H4 (cell line): ENCODE measurements at places on chromosomes 3 and 15. TPM values are rescaled to one million over a fixed set of nuclear protein-coding genes. Genes with fewer than 3 reads are reported as not detected.

Gene XYLB
- 0.08 and 1.3 TPM in 2 replicates for total RNA-seq

Gene BCHE
- total RNA-seq: 48.5 and 56.3 TPM in 2 replicates

Gene IQCF5
- not detected in 2 replicates for total RNA-seq

Gene SERINC4
- not detected in 2 replicates for total RNA-seq

- no peak for DNase-seq
These were observed 109.3 kb downstream of the OCA2 start for GRCh38 chr15:27989838-27990237.

DNA sequence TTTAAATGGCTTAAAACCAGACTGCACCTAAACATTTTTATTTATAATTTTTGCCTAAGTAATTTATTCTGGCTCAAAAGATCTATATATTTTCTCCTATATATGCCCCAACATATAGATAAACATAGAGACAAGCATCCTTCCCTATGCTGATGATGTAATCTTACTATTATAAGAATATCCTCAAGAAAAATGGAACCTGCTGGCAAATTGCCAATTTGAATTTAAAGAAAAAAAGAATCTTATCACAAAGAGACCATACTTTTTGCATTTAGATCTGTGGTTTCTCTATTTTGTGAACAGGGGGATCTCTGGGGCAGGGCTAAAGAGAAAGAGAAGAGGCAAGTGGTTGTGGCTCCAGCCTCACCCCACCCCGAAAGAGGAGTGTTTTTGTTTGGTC lies 107.2 kb upstream of the CMC1 start:
- DNase-seq: no peak

GRCh38 chr15:101489599-101490407 lies at the start of gene PCSK6:
PCSK6 (minus strand) TSS chr15:101489707; CDS start chr15:101489670, 37 bp downstream.
- no peak for DNase-seq

GRCh38 chr3:18838758-18839157 lies 309.6 kb upstream of the KCNH8 start:
- DNase-seq: no peak

DNA sequence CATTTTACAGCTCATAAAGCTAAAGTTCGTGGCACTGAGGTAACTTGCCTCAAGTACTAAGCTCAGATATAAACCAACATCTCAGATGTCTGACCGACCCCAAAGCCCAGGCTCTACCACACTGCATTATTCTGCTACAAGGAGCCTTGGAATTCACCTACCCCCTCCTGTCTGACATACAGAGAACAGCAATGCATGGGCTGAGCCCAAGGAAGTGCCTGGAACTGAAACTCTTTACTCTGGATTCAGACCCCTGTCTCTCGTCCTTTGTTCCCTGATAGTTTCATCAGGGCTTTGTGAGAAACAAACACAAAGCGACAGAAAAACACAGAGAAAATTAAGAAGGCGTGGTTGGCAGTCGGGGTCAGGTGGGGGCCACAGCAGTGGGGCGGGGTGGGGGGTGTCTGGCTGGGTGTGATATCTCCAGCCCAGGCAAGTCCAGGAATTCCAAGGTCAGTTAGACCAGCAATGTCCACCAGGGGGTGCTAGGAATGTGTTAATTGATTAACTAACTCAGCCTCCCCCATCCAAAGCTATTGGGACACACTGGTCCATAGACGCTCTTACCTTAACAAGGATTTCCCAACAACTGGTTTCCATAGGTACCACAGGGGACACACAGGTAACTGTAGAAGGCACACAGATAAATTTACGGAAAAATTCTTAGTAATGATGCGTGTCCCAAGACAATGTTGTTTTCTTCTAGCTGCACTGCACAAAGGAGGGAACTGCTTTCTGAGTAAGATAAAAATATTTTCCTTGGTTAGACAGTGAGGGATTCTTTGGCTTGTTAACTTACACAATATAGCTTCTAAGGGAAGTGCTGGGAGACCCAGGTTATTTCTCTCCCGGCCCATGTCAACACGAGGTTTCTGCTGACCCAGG lies 18.8 kb upstream of the SSUH2 start:
- peak; percentile 65 for DNase-seq

GRCh38 chr3:30578479-30578878 lies 27.9 kb upstream of the TGFBR2 start:
- peak; percentile 26 for DNase-seq

GRCh38 chr15:84714821-84715220 lies 1.1 kb downstream of the SEC11A start:
- DNase-seq: no peak

DNA sequence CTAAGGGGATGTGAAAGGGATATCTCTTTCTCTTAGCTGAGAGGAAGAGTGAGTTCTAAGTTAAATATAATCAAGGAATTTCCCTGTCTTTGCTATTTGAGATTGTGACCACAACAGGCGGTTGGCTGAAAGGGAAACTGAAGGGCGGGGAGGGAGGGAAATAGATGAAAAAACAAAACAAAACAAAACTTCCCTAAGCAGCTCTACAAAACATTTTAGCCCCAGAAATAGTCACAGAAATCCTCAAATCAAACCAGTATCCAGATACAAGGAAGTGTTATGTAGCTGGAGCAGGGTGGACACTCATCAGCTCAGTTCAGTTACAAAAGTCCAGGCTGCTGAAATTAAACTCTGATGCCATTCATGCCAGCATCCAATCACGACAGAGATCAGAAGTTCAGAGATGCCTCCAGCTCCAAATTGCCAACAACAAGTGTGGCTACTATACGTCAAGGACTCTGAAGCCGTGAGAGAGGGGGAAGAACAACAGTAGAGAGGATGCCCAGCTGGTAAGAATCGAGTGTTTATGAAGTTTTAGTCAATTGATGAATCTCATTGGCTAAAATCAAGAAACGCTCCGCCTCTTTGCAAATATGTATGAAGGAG lies 319 bp upstream of the TP63 start:
- no peak for DNase-seq

DNA sequence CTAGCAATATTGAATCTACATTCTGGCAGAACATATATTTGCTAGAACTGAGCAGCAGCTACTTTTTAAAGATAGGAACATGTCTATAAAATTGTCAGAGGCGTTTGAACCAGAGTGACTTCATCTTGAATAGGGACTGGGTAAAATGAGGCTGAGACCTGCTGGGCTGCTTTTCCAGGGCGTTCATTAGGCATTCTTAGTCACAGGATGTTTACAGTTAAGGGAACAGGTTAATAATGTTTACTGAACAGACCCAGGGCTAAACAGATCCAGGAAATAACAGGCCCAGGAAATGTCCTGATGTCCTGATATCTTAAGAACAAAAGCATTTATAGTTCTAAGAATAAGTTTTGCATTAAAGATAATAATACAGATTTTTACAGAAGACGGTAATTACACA lies 34.5 kb upstream of the B3GALNT1 start:
- no peak for DNase-seq

GRCh38 chr15:39680868-39681267 lies 100.0 kb downstream of the THBS1 start:
- DNase-seq: no peak

DNA sequence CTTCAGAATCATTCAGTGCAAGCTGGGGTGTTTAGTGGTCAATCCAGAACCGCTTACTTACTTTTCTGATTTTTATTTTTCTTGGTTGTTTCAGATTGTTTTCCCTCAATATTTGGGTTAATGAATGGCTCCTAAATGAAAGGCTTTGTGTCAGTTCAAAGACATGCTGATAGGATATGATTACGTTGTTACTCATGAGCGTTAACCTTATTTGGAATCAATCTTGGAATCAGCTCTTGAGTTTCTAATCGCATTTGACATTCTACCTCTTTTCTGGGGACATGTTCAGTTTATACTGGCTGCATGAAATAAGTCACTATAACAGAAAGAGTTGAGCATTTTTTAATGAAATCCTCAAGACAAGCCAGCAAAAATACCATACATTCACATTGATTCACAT lies 50.2 kb downstream of the ATP11B start:
- DNase-seq: no peak

DNA sequence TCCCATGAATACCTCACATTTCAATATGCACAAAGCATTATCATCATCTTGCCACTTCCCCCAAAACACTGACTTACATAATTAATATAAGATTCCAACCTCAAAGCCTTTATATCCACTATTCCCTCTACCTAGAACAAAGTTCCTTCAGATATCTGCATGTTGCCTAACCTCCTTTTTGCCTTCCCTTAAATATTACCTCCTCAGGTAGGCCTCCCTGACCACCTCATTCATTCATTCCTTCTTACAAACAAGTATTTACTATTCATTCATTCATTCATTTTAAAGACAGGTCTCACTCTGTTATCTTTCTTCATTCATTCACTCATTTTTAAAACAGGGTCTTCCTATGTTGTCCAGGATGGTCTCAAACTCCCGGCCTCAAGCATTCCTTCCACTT lies 18.6 kb downstream of the DYNC1LI1 start:
- DNase-seq: no peak

- no peak for DNase-seq
These were observed 48.5 kb downstream of the PGPEP1L start for GRCh38 chr15:98958918-98959639.

GRCh38 chr15:40355976-40356585 lies 1.9 kb upstream of the DISP2 start:
- DNase-seq: no peak

DNA sequence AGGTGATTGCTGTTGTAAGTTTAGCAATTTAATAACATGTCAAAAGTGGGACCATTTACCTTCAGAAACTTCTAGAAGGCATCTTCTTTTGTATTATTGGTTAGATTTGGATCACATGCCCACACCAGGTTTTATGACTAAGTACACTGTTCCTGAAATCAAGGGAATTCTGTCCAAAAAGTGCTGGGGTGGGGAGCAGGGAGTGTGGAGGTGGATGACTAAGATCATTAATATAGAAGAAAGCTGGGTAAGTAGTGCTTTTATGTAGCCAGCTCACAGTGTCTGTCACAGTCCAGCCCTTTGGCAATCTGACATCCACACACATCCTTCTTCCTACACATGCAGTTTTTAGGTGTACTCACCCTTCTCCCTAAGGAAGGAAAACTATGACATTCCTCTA lies 120.0 kb downstream of the TMCO5A start:
- DNase-seq: no peak

DNA sequence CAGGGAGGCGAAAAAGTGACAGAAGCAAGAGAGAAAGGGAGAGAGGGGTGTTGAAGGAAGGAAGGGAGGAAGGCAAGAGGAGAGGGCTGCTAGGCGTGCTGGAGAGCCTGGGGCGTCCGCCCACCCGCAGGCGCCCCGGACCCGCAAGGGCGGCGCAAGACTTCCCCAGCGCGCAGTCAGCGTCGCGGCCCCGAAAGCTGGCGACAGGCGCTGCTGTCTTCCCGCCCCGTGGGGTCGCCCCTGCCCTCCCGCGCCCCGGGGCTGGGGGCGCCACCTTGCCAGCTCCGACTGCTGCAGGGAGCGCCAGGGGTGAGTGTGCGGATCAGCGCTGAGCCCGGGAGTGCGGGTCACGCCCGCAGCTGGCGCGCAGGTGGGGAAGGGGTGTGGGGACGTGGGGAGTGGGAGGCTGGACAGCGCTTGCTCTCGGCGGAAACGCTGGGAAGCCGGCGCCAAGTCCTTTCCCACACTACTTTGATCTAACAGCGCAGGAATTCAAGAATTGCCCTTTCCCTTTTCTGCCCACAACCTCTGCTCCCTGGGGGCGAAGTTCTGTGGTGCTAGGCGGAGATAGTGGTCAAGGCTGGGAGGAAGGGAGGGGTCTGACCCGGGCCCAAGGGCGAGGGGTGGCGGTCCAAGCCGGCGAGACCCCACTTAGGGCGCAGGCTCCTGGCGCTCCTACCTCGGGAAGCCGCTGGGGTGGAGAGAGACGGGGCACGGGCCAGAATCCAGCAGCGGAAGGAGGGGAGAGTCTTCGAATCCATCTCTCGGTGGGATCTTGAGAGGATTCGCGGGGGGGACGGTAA lies 266.1 kb downstream of the CGGBP1 start:
- DNase-seq: no peak

DNA sequence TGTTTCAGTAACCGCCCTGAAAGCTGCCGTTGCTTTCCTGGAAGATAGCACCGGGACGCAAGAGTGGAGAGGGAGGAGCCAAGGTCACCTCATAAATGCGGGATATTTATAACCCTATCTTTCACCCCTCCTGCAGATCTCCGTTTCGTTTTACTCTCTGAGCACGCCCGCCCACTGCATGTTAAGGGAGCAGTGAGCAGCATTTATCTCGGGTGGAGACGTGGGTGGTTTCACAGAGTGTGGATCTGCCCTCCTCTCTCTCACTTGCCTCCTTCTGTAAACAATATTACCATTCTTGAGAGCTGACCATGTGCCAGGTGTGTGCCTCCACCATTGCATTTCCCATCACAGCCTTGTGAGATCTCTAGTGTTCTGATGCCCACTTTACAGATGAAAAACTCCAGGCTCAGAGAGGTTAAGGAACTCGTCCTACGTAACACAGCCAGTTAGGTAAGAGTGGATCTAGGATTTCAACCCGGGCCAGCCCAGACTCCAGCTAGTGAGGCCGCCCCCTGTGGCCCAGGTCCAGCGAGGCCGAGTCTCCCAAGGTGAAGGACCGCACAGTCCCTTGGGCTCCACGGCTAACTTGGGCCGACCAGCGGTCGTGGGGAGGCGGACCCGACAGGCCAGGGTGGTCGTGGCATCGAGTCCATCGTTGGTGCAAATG lies 16.9 kb upstream of the SEMA4B start:
- DNase-seq: peak; percentile 77

DNA sequence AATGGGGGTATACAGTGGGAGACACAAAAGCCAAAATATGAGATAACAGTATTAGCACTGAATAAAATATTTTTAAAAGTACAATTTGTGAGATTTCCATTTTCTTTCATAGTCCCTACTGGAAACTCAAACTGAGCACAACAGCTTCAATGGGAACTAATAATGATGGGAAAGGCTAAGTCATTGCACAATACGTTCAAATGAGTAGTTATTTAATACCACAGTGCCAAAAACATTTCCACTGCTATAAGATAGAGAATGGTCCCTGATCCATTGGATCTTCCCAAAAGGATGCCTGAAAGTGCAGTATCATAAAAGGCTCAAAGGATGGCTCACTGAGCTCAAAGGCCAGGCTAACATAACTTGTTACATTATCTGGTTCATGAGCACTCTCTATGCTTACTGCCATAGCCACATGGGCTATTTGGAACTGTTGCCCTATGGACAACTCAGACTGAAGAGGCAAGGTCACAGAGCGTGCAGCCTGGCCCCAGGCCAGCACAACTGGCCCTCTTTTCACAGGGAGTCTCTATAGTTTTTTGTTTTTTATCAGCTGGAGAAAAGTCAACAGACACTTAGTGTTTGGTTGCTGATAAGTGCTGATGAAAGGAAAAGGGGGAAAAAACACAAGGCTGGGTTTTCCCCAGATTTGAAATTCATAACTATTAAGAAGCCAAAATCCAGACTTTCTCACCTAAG lies 54.1 kb upstream of the PPIB start:
- DNase-seq: no peak

- no peak for DNase-seq
These were observed 2.2 kb downstream of the DENND4A start for GRCh38 chr15:65789759-65790425.

- DNase-seq: no peak
These were observed 292.8 kb upstream of the ZNF717 start for GRCh38 chr3:76078101-76078500.

DNA sequence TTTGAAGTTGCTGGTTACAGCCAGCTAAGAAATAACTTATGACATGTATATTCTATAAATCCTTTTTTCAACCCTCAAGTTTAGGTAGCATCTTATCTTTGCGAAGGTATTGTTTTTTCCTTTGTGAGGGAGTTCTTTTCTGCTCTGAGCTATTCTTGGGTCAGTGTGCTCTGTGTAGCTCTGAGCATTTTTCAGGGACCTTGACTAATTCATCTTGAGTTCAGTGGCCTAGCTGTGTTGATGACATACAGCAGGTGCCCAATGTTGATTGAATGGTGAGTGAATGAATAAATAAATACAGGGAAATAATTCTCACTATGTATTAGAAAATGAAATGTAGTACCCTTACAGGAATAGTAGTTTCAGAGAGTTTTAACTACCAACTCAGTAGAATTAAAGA lies 335.3 kb downstream of the IL20RB start:
- DNase-seq: no peak
